ENCODE measurements at places on chromosomes 7 and 10. TPM values are rescaled to one million over a fixed set of nuclear protein-coding genes. Genes with fewer than 3 reads are reported as not detected.

- no peak for DNase-seq
Observed at GRCh38 chr7:30910411-30911073, 1.1 kb upstream of the AQP1 start.

- peak; percentile 59 for DNase-seq
Observed at GRCh38 chr10:86363184-86363832, 3.3 kb downstream of the GRID1 start.

GRCh38 chr7:47465191-47465590, 116.7 kb downstream of the TNS3 start:
- no peak for DNase-seq

GRCh38 chr10:128187788-128188185, 61.6 kb upstream of the MKI67 start:
- no peak for DNase-seq

- no peak for DNase-seq
Observed at GRCh38 chr7:77536017-77536412, 1.1 kb upstream of the PTPN12 start.

- DNase-seq, result no peak
Observed at GRCh38 chr10:60963441-60964256, 19.7 kb upstream of the RHOBTB1 start.

DNA sequence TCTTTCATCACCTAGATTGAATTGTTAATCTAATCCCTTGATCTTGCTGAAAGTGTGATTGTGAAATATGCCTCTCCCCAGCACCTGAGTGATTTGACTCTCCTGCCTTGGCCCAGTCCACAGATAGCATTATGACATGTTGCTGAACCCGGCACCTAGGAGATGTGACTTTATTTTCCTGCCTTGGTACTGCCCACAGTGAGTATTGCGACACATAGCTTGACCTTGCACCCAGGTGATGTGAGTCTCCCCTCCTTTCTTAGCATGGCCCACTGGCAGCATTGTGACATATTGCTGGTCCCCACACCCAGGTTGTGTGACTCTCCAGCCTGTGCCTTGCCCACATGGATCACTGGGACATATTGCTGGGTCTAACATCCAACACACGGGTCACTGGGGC, 32.5 kb upstream of the ZNF107 start:
- no peak for DNase-seq

DNA sequence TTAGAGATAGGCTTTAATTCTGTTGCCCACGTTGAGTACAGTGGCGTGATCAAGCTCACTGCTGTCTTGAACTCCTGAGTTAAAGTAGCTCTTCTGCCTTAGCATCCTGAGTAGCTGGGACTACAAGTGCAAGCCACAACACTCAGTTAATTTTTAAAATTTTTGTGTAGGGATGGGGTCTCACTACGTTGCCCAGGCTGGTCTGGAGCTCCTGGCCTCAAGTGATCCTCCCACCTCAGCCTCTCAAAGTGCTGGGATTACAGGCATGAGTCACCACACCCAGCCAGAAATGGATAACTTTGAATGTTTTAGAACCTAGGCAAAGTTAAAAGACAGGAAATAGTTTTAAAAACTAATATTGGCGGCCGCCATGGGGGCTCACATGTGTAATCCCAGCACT, 43.9 kb upstream of the OTUD1 start:
- no peak for DNase-seq

DNA sequence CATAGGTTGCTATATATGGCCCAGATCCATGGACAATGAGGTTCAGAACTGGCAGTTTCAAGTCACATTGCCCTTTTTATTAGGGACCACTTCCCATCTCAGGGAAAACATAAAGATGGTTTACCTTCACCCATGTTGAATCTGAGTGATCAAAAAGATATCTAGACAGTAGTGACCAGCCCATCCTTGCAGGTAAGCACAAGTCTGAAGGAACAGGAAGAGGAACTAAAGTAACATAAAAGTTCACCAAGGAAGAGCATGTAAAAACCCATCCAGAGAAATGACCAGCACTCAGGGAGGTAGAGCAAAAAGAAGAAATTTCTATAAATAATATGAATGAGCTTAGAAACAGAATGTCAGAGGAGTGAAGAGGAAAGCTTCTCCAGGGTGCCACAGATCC, 382.5 kb downstream of the PARD3 start:
- no peak for DNase-seq

GRCh38 chr7:8465338-8465737, 31.9 kb downstream of the NXPH1 start:
- no peak for DNase-seq

DNA sequence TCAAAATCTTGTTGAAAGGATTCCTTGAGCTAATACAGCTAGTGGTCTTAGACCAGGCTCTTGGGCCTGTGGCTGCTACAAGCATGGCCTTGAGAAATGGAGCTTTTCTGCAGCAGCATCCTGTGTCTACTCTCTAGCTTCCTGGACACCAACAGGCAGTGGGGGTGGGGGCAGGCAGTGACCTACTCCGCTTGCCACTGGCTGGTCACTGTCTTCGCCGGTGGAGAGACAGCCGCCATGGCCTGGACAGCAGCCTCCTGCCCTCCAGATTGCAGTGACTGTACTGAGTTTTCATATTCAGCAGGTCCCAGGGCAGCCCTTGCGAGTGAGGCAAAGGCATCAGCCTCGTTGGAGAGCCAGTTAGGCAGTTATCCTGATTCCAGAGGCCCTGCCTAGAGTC, 204.6 kb downstream of the HECW1 start:
- DNase-seq, result no peak

DNA sequence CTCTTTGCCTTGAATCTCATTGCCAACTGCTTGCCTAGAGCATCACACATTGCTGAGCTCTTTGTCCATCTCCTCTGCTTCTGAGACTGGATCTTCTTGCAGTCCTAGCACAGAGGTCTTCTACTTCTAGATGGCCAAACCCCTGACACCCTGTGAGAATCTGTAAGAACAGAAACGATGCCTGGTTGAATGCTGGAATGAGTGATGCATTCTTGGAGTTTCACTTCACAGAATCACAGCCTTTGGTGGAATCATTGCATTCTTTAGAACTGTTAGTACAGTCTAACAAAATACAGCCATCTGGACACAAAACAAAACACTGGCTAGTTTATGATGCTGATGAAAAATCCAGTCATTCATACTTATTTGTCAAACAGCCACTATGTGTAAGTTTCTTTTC, 141.7 kb upstream of the ITGB1 start:
- DNase-seq, result no peak

DNA sequence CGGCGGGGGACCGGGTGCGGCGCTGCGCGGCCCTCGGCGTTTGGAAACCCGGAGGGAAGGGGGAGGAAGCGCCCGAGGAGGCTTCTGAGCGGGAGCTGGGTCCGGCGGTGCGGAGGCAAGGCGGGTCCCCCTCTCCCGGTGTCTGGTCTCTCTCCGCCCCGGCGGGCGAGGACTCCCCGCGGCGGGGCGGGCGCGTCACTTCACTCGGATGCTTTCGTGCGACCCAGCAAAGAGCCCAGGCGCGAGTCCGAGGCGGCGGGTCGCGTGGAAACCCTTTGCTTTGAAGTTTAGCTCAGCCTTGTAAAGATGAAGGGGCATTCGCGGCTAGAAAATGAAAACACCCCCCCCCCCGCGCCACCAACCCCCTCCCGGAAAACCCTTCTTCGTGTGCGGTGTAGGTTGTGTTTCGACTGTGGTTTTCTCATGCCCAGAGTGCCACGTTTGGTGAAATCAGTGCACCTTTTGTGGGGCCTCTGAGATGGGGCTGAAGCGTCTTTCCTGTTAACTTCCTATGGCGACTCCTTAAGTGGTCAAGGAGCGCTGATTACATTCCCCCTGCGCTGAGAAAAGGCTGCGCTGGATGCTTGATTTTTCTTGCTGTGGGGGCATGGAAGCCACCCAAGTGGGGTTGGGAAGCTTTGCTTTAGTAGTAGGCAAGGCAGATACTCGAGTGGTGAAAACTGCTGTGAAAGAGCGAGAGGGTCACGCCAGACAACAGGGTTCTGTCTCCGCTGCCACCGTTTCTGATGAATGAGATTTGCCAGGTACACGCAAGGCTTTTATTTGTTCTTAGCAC, 876 bp downstream of the GNAI1 start:
- DNase-seq, result no peak

- no peak for DNase-seq
Observed at GRCh38 chr7:25545124-25546008, 317.1 kb upstream of the NPVF start.

DNA sequence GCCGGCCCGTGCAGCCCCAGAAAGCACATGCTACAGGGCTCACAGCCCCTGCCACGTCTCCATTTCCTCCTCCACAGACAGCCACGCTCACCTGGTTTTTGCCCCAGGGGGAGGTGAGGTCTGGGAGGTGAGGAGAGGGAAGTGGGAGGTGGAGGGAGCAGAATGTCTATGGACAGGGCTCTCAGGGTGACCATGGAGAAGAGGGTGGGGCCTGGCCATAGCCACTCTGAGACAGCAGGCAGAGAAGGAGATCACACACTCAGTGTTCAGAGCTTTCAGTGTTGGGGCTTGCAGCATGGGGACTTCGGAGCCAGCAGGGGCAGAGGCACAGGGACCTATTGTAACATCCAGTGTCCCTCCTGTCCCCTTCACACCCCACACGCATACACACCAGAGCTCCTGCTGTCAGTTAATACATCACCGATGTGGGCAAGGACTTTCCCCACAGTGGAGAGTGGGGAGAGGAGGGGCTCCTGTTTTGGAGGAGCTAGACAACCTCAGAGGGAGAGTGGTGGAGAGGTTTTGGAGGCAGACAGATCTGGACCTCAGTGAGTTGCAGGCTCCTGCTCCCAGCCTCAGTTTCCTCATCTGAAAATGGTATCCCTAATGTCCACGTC, 14.4 kb downstream of the WDFY4 start:
- DNase-seq, result no peak

- DNase-seq, result no peak
Observed at GRCh38 chr10:116039612-116040011, 233.4 kb downstream of the GFRA1 start.

The MYL10 gene
- not detected for total RNA-seq

The DYDC2 gene
- total RNA-seq, result not detected

The AGR2 gene
- 156 TPM for total RNA-seq

The TWNK gene
- total RNA-seq, result 7.5 TPM
